ENCODE measurements at places on chromosomes 1 and 21. TPM values are rescaled to one million over a fixed set of nuclear protein-coding genes. Genes with fewer than 3 reads are reported as not detected.

DNA sequence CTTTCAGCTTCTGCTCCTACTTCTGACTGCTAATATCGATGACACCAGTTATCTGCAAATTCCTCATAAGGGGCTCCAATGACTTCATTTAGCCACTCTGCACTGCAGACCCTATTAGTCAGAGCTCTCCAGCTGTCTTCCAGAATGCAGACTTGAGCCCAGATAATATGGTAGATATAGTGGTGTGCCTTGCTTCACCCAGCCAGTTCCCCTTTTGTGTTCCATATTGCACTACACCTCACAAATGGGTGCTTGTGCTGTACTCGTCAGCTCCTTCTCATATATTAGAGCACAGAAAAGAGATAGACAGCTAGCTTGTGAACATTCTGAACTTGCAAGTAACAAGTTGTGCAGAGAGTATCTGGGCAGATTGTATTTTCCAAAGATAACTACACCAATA is 23.7 kb upstream of the COG2 start:
- no peak for DNase-seq

DNA sequence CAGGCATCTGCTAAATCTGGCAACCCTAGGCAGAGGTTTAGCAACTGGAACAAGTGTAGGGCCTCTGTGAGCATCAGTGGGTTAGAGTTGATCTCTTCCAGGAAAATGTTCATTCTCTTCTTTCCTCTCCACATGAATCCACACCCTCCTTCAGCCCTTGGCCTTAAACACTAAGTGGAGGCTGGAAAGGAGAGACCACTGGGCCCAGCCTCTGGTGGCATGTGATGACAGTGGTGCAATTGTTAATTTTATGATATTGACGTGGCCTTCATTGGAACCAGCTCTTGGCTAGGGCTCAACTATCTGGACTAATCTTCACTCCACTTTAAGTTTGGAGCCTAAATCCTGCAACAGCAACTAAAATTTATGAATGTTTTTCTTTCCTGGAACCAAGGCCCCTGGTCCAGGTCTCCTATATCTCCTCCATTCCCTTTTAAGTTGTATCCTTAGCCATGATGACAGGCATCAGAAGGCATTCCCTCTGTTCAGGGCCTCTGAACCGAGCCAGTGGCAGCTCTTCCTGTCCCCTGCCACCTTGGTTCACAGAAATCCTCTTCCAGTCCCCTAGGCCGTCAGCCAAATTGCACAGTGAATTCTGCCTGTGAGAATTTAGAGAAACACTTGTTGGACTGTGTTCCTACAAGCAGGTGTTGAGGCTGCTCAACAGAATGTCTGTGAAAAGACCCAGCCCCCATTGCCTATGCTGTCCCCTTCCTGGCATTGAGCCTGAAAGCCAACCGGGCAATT is 132.2 kb downstream of the PSMG1 start:
- no peak for DNase-seq

- no peak for DNase-seq
Measured at GRCh38 chr1:6269720-6270400, 9.0 kb upstream of the GPR153 start.

GRCh38 chr1:154788110-154788870 is 81.8 kb downstream of the KCNN3 start:
- DNase-seq, result no peak

FCRL3 gene
- total RNA-seq, result not detected

- DNase-seq, result no peak
Measured at GRCh38 chr1:188715566-188715965, 1762.1 kb downstream of the BRINP3 start.

DNA sequence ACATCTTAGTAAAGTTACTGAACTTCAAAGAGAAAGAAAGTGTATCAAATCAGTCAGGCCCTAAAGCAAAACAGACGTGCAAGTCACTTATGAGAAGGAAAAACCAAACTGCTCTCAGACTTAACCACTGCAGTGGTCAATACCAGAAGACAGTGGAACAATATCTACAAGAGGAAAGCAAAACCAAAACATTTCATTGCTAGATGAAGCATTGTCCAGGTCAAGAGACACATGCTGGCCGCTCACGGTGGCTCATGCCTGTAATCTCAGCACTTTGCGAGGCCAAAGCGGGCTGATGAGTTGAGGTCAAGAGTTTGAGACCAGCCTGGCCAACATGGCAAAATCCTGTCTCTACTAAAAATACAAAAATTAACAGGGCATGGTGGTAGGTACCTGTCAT is 82.0 kb upstream of the MROH9 start:
- DNase-seq, result no peak

- no peak for DNase-seq
Measured at GRCh38 chr1:231467986-231468385, 45.9 kb upstream of the EGLN1 start.

DNA sequence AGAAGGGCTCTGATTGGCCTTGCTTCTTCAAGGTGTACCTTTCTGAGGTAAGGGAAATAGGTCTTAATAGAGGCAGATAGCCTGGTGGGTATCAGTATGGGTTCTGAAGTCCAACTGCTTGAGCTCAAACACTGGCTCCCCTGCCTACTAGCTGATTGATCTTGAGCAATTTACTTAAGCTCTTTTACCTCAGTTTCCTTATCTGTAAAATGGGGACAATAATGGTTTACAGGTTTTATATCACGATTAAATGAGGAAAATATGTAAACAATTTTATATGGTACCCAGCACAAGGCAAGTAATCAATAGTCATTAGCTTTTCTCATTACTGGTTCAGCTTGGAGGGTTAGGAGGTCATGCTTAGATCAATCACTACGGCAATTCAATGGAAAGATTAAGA is 75.8 kb upstream of the VTCN1 start:
- no peak for DNase-seq

DNA sequence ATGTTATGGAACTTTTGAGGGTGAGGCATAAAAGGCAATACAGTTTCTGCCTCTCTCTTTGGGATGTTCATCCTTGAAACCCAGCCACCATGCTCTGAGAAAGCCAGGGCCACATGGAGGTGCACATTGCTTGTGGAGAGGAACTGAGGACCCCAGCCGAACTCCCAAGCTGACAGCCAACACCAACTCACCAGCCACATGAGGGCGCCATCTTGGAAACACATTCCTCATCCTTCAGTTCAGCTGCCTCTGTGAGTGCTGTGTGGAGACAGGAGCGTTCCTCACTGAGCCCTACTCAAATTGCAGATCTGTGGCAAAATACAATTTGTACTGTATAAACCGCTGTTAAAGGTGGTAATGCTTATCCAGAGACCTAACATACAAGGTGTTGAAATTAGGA is 137.5 kb downstream of the GABPA start:
- no peak for DNase-seq

DNA sequence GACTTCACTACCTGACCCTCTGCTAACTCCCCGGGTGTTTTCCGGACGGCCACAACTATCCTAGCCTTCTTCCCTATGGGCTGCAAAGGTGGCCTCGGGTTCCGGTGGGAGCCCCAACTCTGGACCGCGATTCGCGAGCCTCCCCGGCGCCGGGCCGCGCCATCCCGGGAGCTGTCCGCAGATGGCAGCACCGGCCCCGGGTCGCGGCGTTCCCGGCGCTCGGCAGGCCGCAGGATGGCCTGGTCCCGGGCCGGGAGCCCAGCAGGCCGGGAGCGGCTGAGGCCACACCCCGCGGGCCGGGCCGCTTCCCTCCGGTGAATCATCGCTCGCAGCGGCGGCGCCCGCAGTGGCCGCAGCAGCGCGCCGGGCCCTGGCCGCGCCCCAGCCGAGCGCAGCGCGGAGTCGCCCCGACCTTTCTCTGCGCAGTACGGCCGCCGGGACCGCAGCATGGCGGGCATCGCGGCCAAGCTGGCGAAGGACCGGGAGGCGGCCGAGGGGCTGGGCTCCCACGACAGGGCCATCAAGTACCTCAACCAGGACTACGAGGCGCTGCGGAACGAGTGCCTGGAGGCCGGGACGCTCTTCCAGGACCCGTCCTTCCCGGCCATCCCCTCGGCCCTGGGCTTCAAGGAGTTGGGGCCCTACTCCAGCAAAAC is at the start of gene CAPN2:
Gene CAPN2 (plus strand): TSS at position 346 of the 656 bp plus-strand sequence. CDS start 102 bp downstream, at position 448.
- peak; percentile 83 for DNase-seq

GRCh38 chr21:27817902-27818623 is 851.2 kb upstream of the ADAMTS5 start:
- no peak for DNase-seq

GRCh38 chr1:58899587-58900271 is 115.9 kb upstream of the JUN start:
- DNase-seq, result no peak

GRCh38 chr1:11822091-11822490 is 16.1 kb downstream of the CLCN6 start:
- DNase-seq, result no peak

NAXE gene
- total RNA-seq, result 75.4 TPM

DNA sequence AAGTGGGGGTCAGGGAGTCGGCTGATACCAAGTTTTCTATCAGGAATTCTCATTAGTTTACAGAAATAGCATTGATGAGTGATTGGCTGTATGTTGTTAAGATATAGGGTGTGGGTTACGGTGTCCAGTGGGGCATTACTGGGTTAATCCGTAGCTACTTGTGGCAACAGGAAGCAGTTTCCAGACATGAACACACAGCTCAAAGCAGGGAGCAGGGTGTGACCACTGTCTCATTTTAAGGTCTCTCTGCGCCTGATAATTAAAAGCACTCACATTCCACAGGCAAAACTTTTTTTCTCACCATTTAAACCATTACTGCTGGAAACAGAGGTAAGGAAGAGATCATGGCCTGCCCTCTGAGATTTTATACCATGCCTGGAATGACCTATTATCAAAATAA is 114.9 kb downstream of the SIK1 start:
- DNase-seq, result no peak

DNA sequence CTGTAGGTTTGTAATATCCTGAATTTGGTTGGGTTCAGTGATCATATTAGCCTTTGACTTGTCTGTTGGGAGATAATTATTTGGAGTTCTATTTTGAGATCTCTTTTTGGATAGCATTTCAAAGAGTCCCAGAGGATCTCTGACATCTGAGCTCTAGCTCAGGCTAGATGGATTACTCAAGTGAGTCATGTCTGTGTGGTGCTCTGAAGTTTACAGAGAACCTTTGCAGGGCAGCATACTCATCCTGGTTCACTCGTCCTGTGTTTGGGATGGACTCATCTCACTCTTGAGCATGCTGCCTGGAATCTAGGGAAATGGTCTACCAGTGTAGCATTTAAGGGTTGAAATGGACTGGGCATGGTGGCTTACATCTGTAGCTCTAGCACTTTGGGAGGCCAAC is 29.4 kb upstream of the BMP8A start:
- no peak for DNase-seq

- DNase-seq, result no peak
Measured at GRCh38 chr1:53187401-53187800, 9.2 kb upstream of the CPT2 start.

LRRC8B gene
- 29.2 TPM for total RNA-seq

DNA sequence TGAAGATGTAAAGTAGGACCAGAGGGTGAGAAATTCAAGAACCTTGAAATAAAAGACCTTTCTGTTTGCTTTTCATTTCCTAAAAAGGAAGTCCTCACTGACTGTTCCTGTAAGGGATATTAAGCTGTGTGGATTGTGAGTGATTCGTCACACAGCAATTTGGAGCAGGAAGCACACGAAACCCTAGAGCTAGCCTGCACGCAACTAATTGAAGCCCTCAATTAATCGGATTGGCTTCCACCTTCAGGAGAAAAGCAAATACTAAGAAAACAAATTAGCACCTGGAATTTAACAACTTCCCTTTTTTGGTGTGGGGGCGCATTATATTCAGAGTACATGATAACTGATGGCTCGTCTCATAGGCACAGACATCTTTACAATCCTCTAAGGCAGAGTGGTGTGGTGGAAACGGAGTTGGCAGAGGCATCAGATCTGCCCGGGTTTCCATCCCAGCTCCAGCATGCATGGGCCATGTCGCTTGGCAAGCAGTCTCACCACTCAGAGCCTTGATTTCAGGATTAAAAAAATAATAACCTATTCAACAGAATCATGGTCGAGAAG is 95.2 kb downstream of the KCNJ15 start:
- peak; percentile 33 for DNase-seq

- DNase-seq, result no peak
Measured at GRCh38 chr1:44822981-44823451, 14.7 kb downstream of the BTBD19 start.

- no peak for DNase-seq
Measured at GRCh38 chr1:237269938-237270337, 228.0 kb downstream of the RYR2 start.

DNA sequence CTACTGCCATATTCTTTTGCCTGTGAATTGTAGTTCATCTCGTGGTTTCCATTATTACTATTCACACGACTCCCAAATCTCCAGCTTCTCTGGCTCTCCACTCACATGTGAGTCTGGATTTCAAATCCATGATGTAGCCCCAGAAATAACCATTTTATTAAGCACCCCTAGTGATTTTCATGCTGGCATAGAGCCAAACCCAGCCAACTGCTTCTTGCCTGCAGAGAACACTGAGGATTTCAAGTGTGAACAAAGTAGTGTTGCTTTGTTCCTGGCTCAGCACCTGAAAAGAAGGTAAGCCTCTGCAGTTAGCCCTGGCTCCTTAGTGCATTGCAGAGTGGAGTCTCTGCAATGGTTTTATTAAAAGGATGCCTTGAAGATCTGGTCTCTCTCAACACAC is 25.9 kb downstream of the UTP25 start:
- DNase-seq, result no peak

CYP4B1 gene
- total RNA-seq, result not detected

KISS1 gene
- 0.88 TPM for total RNA-seq

DNA sequence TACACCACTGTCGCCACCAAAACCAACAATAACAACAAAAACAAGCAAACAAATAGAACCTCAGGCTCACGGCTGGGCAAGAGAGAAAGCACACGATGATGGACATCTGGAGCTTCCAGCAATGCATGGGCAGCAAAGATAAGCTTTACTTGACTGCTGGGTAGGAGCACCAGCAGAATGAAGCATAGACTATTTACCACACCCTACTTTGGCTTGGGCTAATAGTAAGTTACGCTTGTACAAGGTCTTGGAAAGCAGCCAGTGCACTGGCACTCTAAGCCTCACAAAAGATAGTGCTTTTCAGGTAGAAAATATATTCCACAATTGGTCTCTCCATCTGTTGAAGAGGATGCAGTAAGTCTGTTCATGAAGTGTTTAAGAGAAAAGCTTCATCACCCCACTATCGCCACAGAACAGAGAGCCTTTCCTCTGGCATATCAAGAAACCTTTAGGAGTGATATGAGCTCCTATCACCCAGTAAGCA is 13.6 kb downstream of the ADIPOR1 start:
- DNase-seq, result no peak

VWA5B1 gene
- 2.3 TPM for total RNA-seq

DNA sequence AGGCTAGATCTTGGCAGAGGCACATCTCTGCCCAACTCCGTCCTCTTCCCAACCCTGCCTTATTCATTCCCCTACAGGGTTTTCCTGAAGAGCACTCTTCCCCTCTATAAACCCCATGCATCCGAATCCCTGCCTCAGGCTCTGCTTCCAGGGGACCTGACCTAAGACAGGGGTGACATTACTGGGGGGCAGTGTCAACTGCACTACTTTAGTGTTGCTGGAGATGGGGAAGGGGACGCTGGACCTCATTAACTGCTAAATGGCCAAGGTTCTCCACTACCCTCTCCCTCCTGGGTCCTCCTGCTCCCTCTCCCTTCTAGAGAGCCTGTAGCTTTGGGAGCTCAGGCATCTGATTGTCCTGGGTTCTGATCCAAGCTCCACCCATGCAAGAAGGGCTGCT is 126.2 kb downstream of the GRIK3 start:
- no peak for DNase-seq

AK5 gene
- total RNA-seq, result 5.2 TPM

SPRR1A gene
- total RNA-seq, result not detected

Measured in H1 (cell line).